Endothelial cell of umbilical vein (primary cell): ENCODE measurements at places on chromosomes 11 and 22. TPM values are rescaled to one million over a fixed set of nuclear protein-coding genes. Genes with fewer than 3 reads are reported as not detected.

CEP126 gene
- total RNA-seq: 5.8 and 9.1 TPM in 2 replicates

OR56A4 gene
- total RNA-seq: not detected in 2 replicates

BACE1-AS gene
- 6.1 and 7.6 TPM in 2 replicates for total RNA-seq

OR52N4 gene
- total RNA-seq: not detected in 2 replicates

CTTN gene
- total RNA-seq: 307 and 330 TPM in 2 replicates

NFRKB gene
- total RNA-seq: 30.1 and 30.6 TPM in 2 replicates
